ENCODE measurements at places on chromosomes 7 and 10.

DNA sequence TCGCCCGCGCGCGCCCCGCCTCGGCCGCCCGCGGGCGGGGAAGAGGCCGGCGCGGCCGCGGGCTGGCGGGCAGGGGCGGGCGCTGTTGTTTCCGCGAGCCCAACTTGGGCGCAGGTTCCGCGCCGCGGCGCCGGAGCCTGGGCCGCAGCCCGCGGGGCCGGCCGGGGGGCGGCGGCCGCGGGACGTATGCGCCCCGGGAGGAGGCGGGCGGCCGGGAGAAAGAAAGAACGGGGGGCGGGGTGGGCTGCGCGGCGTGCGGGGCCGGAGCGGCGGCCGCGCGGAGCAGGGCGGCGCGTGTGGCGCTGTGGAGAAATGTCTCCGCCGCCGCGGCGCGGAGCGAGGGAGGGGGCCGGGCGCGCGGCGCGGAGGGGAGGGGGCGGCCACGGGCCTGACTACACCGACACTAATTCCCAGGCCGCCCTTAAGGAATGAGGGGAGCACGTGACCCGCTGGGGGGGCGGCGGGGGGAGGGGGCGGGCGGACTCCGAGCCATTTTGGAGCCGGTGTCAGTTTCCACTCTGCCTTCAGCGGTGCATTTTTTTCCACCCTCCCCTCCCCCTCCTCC is at the start of gene BMI1:
TSS of gene BMI1 (plus strand) at position 509 of the 565 bp plus-strand sequence. CDS start 5,351 bp downstream, outside the sequence.
- DNase-seq: peak; percentile 95

GRCh38 chr7:125636320-125636962 is 706.8 kb upstream of the POT1 start:
- DNase-seq: no peak

DNA sequence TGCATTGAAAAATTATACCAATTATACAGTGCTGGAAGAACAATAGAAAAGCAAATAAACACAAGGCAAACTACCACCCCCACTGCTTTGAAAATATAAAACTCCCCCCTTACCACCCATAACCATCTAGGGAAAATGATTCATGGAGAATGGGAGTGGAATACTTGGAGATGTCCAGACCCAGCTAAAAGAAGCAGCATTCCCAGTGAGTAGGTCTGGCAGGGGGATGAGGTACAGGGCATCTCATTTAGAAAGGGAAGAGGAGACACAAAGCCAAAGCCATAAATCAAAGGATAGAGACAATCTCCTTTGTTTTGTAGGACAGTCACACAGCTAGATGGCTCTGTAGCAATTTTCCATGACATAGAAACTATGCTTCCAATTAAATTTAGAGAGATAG is 36.0 kb upstream of the DGKI start:
- no peak for DNase-seq

DNA sequence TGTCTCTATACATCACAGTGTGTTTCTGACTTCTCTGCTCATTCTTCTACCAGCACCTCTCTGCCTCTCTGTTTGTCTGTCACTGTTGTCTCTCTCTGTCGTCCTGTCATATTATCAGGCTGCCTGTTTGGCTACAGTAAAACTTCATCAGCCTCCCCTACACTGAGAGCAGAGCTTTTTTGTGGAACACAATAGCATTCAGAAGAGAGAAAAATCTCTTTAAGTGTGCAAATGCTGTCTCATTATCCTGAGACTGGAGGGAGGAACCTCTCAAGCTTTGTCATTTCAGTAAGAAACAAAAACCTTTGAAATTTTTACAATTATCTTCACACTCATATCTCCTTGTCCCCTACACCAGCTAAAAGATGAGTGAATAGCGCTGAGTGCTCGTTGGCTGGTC is 148.4 kb downstream of the PLPP4 start:
- no peak for DNase-seq

DNA sequence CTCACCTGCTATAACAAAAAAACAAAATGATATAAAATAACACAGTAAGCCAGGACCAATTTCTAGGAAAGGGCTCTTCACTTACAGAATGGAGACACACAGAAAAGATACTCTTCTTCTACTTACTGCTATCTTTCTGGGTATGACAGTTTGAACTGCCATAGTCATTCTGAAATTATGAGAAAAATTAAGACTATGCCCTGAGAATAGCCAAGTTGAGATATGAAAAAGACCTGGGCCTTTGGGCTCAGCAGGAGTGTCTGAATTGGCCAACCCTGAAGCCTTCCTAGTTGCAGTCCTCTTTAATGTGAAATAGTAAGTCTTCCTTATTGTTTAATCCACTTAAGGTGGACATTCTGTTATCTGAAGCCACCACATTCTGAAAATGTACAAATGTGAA is 519.5 kb downstream of the GRID1 start:
- no peak for DNase-seq

DNA sequence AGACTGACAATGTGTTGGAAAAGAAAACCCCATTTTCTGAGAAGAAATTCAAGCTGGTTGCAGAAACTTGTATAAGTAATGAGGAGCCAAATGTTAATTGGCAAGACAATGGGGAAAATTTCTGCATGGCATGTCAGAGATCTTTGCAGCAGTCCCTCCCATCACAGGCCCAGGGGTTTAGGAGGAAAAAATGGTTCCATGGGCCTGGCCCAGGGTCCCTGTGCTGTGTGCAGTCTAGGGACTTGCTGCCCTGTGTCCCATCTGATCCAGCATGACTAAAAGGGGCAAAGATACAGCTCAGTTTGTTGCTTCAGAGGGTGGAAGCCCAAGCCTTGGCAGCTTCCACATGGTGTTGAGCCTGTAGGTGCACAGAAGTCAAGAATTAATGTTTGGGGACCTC is 440.3 kb upstream of the TPK1 start:
- DNase-seq: no peak

GRCh38 chr10:125451319-125451718 is 231.6 kb downstream of the TEX36 start:
- no peak for DNase-seq

- no peak for DNase-seq
Observed at GRCh38 chr7:50757703-50758390, 24.8 kb downstream of the GRB10 start.

DNA sequence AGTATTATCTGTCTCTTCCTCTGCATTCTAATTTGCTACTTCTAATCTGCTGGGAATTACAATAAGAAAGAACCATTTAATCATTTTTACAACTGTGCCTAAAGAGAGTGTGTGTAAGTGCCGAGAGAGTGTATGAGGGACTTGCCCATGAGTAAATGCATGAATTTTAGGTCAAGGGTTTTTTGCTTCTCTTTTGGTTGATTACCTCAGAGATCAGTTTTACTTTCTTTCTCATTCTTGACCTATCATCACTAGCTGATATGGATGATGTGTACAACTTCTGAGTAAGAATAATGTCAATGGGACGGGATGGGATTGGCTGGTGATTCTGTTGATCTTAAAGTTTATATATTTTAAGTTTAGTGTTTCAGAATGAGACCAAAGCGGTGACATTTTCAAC is 47.8 kb downstream of the IKZF1 start:
- DNase-seq: no peak

DNA sequence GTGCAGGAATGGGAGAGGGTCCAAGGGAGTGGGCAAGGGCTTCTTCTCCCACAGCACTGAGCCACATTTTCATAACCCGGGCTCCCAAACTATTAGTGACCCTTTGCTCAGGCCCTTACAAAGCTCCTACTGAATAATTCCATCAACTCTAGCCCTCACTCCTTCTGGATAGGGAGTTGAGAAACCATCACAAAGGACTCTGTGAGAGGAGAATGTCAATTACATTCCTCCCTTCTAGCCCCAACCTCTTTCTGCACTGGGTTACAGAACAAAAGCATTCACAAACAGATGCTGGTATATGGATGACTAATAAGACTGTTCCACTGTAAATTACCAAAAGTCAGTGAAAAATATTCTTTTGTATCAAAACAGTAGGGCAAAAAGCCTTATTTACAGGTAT is 203.7 kb downstream of the SORCS1 start:
- no peak for DNase-seq

- DNase-seq: no peak
Observed at GRCh38 chr7:140592964-140593671, 47.5 kb downstream of the DENND2A start.

DNA sequence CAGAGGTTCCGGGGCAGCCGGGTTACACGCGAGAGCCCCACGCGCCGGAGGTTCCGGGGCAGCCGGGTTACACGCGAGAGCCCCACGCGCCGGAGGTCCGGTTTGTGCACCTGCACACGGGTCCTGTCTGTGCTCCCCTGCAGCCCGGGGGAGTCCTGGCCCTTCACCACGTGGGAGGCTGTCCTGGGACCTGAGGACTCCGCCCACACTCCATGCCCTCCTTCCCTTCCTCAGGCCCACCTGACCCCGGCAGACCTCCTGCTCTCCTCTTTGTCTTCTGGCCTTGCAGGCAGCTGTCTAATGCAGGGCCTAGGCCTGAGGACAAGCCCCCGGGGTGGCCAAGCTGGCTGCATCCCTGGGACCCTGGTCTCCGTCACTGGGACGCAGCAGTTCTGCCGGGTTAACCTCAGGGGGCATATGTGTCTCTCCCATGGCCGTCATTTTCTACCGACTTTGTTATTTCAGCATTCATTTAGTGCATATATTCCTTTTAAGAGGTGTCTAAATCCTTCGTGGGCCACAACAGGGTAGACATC is 374.6 kb downstream of the DNAJB6 start:
- DNase-seq: no peak

- no peak for DNase-seq
Observed at GRCh38 chr7:157490465-157490912, 153.7 kb downstream of the DNAJB6 start.
